ENCODE measurements at places on chromosomes 3 and 15. TPM values are rescaled to one million over a fixed set of nuclear protein-coding genes. Genes with fewer than 3 reads are reported as not detected.

GRCh38 chr3:29922992-29923746 lies 642.3 kb downstream of the RBMS3 start:
- no peaks in the 10 kb centered on the region for H3K4me1 ChIP-seq
- no peak overlapping the region for H3K4me3 ChIP-seq
- H3K36me3 ChIP-seq, result no peaks in the 10 kb centered on the region
- no peak for DNase-seq

- H3K4me1 ChIP-seq, result peaks cover 13% of the 10 kb centered on the region
- no peak overlapping the region for H3K27ac ChIP-seq
- DNase-seq, result no peak
- no peak overlapping the region for H3K4me3 ChIP-seq
Measured at GRCh38 chr3:134362670-134363380, 11.4 kb downstream of the AMOTL2 start.

- H3K36me3 ChIP-seq, result no peaks in the 10 kb centered on the region
- H3K27ac ChIP-seq, result no peak overlapping the region
- no peaks in the 10 kb centered on the region for H3K27me3 ChIP-seq
Measured at GRCh38 chr15:92457471-92458041, 63.9 kb downstream of the ST8SIA2 start.

GRCh38 chr15:38458646-38459045 lies 4.7 kb downstream of the FAM98B start:
- no peak for DNase-seq
- H3K4me3 ChIP-seq, result no peak overlapping the region
- H3K4me1 ChIP-seq, result peaks cover 39% of the 10 kb centered on the region
- H3K36me3 ChIP-seq, result peaks cover 8% of the 10 kb centered on the region

GRCh38 chr3:77283108-77283507 lies 243.2 kb downstream of the ROBO2 start:
- no peak for DNase-seq
- H3K4me3 ChIP-seq, result no peak overlapping the region
- H3K27ac ChIP-seq, result no peak overlapping the region
- H3K36me3 ChIP-seq, result no peaks in the 10 kb centered on the region
- H3K27me3 ChIP-seq, result no peaks in the 10 kb centered on the region

DNA sequence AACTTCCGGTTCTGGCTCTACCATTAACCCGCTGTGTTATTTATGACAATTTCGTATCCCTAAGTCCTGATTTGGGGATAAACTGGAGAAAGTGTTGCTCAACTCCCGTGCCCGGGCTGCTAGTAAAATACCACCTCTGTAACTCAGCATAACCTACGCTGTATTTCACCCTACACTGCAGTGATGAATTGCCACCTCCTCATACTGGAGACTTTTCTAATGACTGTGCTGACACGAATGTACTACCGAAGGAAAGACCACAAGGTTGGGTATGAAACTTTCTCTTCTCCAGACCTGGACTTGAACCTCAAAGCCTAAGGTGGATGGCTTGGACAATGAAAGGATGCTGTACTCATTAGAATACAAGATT lies 16.5 kb downstream of the SLC51A start:
- H3K36me3 ChIP-seq, result peaks cover 29% of the 10 kb centered on the region
- no peak overlapping the region for H3K4me3 ChIP-seq
- no peaks in the 10 kb centered on the region for H3K27me3 ChIP-seq
- peaks cover 19% of the 10 kb centered on the region for H3K4me1 ChIP-seq

DNA sequence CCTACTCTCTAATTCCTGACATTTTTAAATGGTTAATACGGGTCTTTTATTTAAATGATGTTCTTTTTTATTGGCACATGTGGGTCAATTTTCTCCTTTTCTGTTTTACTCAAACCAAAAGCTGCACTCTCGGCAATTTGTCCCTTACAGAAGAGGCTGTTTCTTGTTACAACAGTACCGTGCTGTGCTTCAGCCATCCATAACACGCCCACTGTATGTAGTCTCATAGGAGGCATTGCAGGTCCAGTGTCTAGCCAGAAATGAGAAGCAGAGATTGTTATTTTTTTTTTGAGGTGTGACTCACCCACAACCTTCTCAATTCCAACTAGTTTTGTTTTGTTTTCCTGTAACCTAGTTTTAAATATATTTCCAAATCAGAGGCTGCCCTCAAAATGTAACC lies 164.6 kb downstream of the GMNC start:
- H3K4me1 ChIP-seq, result peaks cover 19% of the 10 kb centered on the region
- no peak overlapping the region for H3K4me3 ChIP-seq
- H3K27me3 ChIP-seq, result peaks cover 16% of the 10 kb centered on the region
- H3K36me3 ChIP-seq, result no peaks in the 10 kb centered on the region
- no peak overlapping the region for H3K27ac ChIP-seq

DNA sequence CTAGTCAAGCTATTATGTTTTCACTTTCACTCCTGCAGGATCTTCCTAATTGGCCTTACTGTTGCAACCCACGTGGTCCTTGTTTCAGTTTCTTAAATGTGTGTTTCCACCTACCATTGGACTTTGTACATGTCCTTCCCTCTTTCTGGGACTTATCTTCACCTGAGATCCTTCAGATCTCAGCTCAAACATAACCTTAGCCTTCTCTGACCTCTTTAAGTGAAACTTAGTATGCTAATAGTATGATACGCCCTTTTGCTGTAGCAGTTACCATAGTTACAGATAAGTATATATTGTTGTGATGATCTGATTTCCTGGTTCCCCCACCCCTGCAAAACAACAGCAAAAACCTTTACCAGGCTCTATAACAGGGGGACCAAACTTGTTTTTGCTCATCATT lies 35.2 kb downstream of the U2SURP start:
- H3K27ac ChIP-seq, result peak overlapping the region; percentile 61
- no peak for DNase-seq
- no peaks in the 10 kb centered on the region for H3K27me3 ChIP-seq
- H3K4me1 ChIP-seq, result peaks cover 17% of the 10 kb centered on the region
- no peak overlapping the region for H3K4me3 ChIP-seq
- H3K36me3 ChIP-seq, result peaks cover 30% of the 10 kb centered on the region

DNA sequence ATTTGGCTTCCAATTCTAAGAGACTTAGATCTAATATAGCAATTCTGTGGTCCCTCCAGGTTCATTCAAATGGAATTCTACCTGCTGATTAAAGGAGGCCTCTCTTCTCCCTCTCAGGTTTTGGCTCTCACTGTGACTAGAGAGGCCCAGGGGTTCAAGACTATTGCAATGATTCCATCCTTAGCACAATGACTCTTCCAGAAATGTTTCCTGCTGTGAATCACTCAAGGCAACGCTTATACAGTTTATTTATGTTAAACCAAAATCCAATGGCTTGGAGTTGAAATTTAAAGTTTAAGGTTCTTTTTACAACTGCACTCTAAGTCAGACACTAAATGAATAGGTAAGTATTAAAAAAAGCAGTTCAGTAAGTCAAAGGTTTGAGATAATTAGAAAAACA lies 39.9 kb downstream of the IFT57 start:
- no peak for DNase-seq
- no peak overlapping the region for H3K27ac ChIP-seq
- peaks cover 6% of the 10 kb centered on the region for H3K36me3 ChIP-seq
- H3K4me3 ChIP-seq, result no peak overlapping the region

DNA sequence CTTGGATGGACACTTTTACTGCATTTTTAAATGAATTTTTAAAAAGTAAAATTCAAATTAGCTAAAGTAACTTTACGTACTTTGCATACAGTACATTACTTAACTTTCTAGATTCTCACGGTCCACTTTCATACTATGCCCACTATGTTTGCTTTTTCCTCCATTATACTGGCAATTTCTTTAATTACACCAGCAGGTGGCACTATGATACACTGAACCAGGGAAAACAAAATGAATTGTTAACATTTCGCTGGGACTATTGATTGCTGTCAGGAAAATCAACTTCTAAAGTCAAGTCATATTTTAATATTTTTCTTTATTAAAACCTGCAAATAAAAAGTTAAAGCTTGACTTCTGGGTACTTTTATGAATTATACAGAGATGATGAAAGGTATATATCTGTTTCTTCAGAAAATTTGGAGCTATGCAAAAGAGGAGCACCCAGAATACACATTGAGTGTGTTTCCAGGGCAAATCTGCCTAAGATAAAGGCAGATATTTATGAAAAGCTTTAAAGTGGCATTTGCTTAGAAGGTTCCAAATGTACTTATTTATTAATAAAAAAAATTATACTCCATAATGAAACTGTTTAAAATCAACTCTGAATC lies 21.8 kb upstream of the POU1F1 start:
- DNase-seq, result no peak
- no peaks in the 10 kb centered on the region for H3K4me1 ChIP-seq
- H3K27me3 ChIP-seq, result peaks cover 11% of the 10 kb centered on the region
- no peak overlapping the region for H3K27ac ChIP-seq
- H3K36me3 ChIP-seq, result no peaks in the 10 kb centered on the region

DNA sequence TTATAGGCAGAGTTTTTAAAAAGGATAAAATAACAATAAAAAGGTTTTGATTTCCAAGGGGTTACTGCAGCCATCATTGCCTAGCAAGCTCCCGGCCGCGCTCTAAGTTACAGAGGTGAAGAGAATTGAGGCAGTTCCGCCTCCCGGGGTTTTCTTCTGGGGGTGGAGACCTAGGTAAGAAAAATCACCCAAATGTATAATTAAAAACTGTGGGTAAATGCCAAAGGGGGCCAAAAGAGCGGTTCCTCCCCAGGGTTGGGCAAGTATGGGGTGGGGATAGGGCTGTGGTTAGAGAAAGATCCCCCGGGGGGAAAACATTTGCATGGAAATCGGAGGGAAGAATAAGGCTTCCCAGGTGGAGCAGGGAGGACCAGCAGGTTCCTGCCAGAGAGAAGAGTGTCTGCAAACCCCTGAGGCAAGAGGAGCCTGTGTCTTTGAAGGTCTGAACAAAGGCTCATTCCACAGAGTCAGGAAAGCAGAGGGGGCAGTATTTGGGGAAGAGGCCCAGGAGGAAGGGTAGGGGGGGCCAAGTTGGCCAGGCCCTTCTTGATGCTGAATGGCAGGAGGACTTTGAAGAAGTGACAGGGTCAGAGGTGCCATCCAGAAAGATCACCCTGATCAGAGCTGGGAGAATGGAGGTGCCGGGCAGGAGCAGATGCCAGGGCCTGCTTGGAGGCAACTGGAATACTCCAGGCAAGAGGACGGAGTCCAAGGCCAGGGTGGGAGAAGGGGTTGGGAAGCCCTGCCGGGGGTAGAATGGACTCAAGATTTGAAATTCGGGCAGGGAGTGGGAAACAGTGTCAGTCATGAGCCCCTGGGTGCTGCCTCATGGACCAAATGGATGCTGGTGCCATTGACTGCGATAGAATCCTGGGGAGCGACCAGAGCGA lies 152.9 kb upstream of the RGMA start:
- H3K27ac ChIP-seq, result no peak overlapping the region
- DNase-seq, result no peak
- H3K4me1 ChIP-seq, result no peaks in the 10 kb centered on the region
- H3K36me3 ChIP-seq, result no peaks in the 10 kb centered on the region
- no peak overlapping the region for H3K4me3 ChIP-seq

DNA sequence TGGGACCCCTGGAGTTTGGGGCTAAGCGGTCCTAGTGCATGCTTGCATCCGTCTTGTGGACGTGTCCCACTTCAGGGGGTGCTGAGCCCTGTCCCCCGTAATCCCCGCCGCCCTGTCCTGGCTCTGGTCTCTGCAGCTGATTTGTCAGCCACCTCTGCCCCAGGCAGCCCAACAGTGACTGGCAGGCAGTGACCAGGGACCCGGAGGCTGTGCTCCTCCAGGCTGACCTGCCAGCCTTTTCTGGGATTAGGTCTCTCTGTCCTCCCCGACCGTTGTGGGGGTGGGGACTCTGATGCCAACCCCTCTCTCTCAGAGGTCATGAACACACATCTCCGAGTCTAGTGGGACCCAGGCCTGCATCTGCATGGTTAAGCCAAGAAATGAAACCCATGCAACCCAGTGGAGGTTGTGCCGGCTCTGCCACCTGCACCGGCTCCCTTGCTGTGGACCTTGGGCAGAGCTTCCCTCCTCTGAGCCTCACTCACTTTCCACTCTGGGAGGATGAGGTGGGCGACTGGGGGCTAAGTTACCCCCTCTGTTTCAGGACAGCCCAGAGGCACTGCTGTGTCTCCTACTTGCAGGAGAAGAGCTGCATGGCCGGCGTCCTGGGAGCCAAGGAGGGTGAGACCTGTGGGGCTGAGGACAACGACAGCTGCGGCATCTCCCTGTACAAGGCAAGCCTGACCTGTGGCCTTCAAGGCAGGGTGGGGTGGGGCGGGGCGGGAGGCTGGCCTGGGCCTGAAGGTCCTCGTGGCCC lies 60.2 kb downstream of the FBLN2 start:
- H3K4me3 ChIP-seq, result no peak overlapping the region
- no peak overlapping the region for H3K27ac ChIP-seq
- no peaks in the 10 kb centered on the region for H3K36me3 ChIP-seq
- DNase-seq, result no peak

DNA sequence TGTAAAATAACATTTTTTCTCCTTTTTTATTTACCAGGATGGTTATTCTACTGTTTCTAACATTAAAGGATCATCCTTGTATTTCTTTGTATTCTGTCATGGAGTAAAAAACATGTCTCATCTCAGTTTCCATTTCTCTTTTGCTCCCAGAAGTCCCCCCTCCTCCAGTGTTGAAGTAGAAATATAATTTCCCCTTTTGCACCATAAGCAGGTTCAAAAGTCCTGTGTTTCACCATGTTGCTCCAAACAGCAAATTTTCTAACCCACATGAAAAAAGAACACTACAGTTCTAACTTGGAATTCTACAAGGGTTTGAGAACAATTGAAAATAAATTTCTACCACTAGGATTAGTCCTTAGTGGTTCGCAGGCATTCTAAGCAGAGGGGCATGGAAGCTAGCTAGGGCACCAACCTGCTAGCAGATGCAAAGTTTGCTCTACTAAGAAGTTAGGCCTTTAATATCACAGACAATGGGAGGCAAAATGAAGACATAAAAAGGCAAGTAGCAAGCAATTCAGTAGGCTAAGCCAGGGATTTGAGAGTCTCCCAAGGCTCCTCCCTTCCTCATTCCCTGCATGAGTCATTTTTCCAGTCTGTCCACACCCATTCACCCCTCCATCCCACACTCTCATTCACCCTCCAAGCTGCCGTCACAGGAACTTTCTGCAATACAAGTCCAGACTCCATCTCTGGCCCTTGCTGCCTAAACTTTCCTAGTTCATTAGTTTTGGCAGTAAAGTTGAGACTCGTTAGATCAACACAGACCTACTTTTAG lies 2.3 kb upstream of the MBNL1 start:
- peak overlapping the region; percentile 90 for H3K4me3 ChIP-seq
- peaks cover 67% of the 10 kb centered on the region for H3K4me1 ChIP-seq
- no peak for DNase-seq
- H3K27ac ChIP-seq, result peak overlapping the region; percentile 94
- peaks cover 32% of the 10 kb centered on the region for H3K36me3 ChIP-seq

GRCh38 chr15:83992324-83993031 lies 243.1 kb upstream of the GOLGA6L4 start:
- no peak for DNase-seq
- no peak overlapping the region for H3K4me3 ChIP-seq
- no peak overlapping the region for H3K27ac ChIP-seq
- H3K27me3 ChIP-seq, result peaks cover 4% of the 10 kb centered on the region
- no peaks in the 10 kb centered on the region for H3K4me1 ChIP-seq
- no peaks in the 10 kb centered on the region for H3K36me3 ChIP-seq

- no peak overlapping the region for H3K4me3 ChIP-seq
- H3K36me3 ChIP-seq, result no peaks in the 10 kb centered on the region
- H3K4me1 ChIP-seq, result no peaks in the 10 kb centered on the region
- H3K27me3 ChIP-seq, result peaks cover 10% of the 10 kb centered on the region
- DNase-seq, result no peak
Measured at GRCh38 chr3:100420885-100421284, 19.5 kb downstream of the LNP1 start.

GRCh38 chr15:27873039-27873438 lies 226.1 kb downstream of the OCA2 start:
- no peak for DNase-seq
- H3K4me3 ChIP-seq, result no peak overlapping the region
- H3K36me3 ChIP-seq, result no peaks in the 10 kb centered on the region
- H3K27ac ChIP-seq, result no peak overlapping the region

Gene ATP2B2
- not detected for total RNA-seq

Gene SENP8
- 1.5 TPM for total RNA-seq

Gene WDR53
- 25.5 TPM for total RNA-seq

Gene LRRIQ4
- total RNA-seq, result 0.10 TPM

Gene MEIS2
- not detected for total RNA-seq

Gene PLSCR2
- not detected for total RNA-seq
